NCI-H2029 (cell line): ENCODE measurements at places on chromosomes 16 and 17.

GRCh38 chr16:12573730-12574383 is 229.8 kb downstream of the CPPED1 start:
- peak; percentile 17 for DNase-seq

- DNase-seq, result no peak
Measured at GRCh38 chr16:49596068-49596467, 222.5 kb downstream of the C16orf78 start.

DNA sequence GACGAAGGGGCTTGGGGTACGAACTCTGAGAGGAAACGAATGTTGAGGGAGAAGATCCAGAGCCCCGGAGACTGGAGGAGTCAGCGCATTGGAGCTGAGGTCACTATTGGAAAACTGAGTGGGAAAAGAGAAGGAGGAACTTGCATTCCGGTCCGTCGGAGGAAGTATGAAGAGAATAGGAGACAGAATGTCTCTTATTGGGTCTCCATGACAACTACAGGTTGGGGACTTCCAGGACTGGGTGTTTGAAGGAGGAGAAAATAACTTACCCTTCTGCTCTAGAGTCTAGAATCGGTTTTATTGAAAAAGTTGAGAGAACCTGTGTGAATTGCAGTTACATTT is 537 bp downstream of the GOSR1 start:
- DNase-seq, result no peak

DNA sequence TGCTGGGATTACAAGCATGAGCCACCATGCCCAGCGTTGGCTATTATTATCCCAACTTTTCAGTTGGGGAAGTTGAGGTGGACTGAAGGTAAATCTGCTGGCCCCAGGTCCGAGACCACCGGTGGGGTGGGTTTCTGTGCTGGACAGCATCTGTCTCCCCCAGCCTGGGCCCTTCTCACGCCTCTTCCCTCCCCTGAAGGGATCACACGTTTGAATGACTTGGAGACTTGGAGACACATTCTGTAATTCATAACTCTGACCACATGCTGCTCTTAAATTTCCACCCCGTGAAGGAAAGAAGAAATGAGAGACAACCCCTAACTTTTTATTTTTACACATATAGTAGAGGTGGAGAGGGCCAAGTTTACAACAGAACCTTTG is 109.8 kb downstream of the MSI2 start:
- no peak for DNase-seq

GRCh38 chr16:87464691-87465300 is 28.0 kb downstream of the ZCCHC14 start:
- DNase-seq, result no peak

DNA sequence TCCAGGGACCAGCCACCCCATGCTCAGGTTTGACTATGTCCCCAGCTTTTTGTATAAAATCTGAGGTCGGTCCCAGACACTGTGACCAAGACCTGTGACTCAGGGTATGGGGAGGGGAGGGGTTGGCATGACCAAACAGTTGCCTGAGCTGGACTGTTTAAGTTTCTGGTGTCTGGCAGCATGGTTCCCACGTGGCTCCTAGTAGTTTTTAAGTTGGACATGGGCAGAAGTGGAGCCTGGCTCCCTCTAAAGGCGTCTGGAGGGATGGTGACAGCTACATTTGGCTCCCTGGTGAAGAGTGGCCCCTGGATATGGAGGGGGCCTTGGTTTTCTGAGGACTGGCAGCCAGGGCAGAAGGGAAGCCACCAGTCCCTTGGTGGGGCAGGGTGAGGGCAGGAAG is 7.9 kb downstream of the SMCR8 start:
- DNase-seq, result no peak

DNA sequence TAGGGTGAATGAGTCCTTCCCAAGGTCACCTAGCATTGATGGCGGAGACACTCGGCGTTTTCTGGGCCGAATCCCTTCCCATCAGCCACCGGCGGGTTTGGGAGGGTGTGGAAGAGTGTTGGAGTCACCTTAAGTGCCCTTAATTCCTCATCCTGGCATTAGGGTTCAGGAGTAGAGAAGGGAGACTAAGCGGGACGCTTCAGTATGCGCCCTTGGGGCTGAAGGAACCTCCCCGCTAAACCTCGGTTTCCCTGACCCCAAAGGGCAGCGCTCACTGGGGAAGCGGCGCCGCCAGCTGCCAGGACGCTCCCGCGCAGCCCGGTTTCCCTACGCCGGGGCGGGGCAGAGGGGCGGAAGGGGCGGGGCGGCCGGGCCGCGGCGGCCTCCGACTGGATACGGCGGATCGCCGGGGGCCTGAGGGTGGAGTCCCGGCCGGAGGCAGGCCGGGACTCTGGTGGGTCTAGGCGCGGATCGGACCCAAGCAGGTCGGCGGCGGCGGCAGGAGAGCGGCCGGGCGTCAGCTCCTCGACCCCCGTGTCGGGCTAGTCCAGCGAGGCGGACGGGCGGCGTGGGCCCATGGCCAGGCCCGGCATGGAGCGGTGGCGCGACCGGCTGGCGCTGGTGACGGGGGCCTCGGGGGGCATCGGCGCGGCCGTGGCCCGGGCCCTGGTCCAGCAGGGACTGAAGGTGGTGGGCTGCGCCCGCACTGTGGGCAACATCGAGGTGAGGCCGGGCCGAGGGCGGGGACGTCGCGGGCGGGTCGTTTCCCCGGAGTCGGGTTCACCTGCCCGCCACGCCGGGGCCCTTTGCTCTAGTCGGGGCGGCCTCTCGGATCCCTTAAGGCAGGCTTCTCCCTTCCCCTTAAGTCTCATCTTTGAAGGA is at the start of gene DHRS11:
Gene DHRS11, plus strand, starts transcription at position 446 of the 882 bp plus-strand sequence. Its CDS starts 131 bp downstream, at position 577.
- peak; percentile 56 for DNase-seq

DNA sequence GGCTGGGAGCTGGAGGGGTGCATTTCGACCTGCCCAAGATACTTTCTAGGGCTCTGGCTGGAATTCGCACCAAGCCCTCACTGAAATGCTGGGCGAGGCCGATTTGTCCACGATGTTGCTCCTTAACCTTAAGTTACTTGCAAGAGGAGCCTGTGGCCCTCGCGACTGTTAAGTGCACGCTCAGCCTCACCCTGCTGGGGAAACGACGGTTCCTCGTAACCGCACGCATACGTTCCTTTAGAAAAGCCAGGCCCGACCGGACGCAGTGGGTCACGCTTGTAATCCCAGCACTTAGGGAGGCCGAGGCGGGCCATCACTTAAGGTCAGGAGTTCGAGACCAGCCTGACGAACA is 607 bp upstream of the NCOR1 start:
- DNase-seq, result peak; percentile 24

DNA sequence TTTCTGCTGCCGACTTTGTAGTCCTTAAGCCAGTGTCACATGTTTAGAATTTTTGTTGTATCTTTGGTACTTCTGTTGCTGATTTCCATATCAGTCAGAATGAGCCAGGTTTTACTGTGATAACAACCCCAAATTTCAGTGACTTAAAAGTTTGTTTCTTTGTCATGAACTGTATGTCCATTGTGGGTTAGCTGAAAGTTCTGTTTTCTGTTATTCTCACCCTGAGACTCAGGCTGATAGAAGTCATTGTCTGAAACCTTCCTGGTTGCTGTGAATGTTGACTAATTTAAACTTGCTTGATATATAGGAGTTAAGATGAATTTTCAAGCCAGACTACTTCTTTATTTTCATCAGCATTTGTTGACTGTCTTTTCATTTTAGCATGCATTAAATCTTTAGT is 68.8 kb downstream of the MRTFB start:
- no peak for DNase-seq

- no peak for DNase-seq
Measured at GRCh38 chr16:90020838-90021382, 1.7 kb upstream of the DBNDD1 start.

DNA sequence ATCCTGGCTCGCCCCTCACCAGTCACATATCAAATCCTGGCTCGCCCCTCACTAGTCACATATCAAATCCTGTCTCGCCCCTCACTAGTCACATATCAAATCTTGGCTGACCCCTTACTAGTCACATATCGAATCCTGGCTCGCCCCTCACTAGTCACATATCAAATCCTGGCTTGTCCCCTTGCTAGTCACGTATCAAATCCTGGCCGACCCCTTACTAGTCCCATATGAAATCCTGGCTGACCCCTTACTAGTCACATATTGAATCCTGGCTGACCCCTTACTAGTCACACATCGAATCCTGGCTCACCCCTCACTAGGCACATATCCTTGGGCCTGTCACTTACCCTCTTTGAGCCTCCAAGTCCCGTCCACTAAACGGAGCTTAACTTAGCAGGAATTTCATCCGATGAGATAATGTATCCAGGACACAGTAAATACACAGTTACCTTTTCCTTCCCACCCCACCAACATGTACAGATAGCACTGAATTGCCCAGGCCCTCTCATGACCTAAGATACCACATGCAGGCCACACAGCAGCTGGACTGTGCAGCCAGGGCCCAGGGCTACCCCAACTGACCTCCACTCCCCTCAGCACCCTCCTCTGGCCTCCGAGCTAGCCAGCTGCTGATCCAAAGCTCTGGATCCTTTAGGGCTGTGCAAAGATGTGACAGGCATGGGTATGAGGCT is 157.8 kb upstream of the RPH3AL start:
- DNase-seq, result no peak

DNA sequence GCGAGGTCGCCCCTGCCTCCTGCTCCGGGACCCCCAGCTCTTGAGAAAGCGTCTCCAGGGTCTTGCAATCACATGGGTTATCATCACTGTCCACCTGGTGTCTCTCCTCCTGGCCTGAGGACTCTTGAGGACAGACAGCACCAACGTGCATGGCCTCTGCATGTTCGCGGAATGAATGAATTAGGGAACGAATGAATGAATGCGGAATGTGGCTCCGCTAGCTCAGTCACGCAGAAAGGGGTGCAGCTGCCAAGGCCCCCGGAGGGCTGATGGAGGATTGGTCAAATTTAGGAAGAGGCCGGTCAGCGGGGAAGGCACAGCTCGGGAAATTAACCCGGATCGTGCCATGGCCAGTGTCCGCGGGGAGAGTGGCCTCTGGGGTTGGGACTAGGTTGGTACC is 3.3 kb downstream of the FBXL16 start:
- no peak for DNase-seq

DNA sequence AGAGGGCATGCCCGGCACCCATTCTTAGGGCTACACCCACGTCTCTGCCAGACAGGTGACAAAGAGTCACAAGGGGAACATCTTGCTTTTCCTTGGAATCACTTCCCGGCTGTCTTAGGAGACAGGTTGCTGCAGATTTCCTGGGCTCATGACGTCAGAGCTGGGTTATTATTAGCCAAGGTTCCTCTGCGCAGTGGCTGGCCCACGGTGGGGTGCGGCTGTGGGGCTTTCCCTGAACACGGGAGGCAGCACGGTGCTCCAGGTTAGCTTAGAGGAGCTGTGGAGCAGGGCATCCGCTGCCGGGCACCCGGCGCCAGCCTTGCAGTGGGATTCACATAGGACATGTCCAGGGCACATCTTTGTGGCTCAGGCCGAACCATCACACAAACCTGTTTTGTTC is 118.0 kb upstream of the PLCG2 start:
- DNase-seq, result no peak

GRCh38 chr17:41633556-41634199 is 9.3 kb upstream of the KRT17 start:
- DNase-seq, result no peak

DNA sequence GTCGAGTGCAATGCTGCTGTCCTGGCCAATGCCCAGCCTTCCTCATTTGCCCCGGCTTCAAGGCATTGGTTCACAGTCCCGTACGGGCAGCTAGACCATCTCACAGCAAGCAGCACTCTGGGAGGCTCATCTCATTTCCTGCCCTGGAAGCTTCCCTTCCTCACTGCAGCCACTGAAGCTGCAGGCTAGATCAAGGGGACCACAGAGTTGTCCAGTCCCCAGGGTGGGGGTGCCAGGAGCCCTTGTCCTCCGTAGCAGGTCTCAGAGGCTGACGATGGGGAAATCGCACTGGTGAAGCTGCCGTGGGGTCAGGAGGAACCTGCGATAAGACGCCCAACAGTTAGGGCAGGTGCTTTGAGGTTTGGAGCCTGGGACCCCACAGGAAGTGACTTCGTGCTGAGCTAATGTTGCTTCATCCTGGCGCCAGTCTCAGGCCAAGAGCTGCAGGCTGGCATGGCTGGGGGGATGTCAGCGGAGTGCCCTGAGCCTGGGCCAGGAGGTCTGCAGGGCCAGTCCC is at the start of gene SPNS3:
Gene SPNS3, plus strand, starts transcription at position 426 of the 517 bp plus-strand sequence. Its CDS starts 28 bp downstream, at position 454.
- no peak for DNase-seq

DNA sequence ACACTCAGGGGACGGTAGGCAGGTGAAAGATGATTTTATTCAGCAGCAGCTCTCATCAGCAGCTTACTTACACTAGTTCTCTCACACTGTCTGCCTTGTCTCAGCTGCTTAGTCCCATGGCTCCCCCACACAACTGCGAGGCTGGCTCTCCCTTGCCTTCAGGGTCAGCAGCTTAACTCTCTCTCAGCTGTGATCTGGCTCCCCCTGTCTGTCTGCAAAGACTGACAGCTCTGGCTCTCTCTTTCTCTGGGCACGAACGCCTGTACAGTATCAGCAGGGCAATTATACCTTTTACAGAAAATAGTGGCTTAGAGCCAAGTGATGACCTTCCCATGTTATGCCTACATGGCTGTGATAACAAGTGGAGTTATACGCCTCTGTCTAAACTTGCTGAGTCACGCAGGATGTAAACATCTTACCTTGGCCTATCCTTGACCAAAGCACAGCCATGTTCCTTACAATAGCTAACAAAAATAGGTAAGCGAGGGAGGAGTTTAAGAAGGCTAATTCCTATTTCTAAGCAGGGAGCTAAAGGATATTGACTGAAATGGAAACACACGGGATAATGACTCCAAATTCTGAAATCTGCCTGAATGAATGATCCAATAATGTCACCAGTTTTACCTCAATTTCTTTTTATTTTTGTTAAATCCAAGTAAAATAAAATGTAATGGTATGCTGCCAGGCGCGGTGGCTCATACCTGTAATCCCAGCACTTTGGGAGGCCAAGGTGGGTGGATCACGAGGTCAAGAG is 1.1 kb upstream of the NDUFAB1 start:
- DNase-seq, result no peak

DNA sequence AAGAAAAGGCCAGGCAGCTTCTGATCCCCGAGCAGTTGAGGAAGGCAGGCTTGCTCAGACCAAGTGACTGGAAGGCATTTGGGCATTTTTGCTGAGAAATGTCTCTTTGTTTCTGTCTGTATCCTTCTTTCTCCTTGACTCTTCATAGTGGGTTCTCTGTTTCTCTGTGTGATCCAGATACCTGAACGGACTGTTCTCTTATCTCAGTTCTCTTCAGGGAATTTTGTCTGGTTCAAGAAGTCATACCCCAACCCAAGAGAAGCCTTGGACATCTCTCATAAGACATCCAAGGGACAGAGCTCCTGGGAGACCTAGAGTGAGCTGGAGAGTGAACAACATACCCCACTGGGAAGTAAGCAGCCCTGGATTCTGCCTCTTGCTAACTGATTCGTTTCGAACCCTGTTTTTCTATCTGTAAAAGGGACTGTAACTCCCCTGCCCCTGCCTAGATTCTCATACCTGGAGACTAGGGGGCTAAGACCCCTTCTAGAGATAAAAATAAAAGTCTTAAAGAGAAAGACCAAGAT is 541 bp downstream of the CCL3 start:
- DNase-seq, result no peak

- no peak for DNase-seq
Measured at GRCh38 chr17:51238255-51238887, 21.5 kb downstream of the MBTD1 start.

GRCh38 chr17:49980703-49981197 is 11.8 kb downstream of the DLX4 start:
- no peak for DNase-seq
